ENCODE measurements at places on chromosomes 16 and 17.

- no peak for DNase-seq
Observed at GRCh38 chr16:13956635-13957196, 36.8 kb downstream of the ERCC4 start.

GRCh38 chr16:86127366-86127765 is 228.4 kb downstream of the IRF8 start:
- no peak for DNase-seq

- no peak for DNase-seq
Observed at GRCh38 chr16:72558501-72558900, 386.5 kb upstream of the PMFBP1 start.

- no peak for DNase-seq
Observed at GRCh38 chr16:11781773-11782172, 15.3 kb downstream of the ZC3H7A start.
